ENCODE measurements at places on chromosomes 16 and 17. TPM values are rescaled to one million over a fixed set of nuclear protein-coding genes. Genes with fewer than 3 reads are reported as not detected.

DNA sequence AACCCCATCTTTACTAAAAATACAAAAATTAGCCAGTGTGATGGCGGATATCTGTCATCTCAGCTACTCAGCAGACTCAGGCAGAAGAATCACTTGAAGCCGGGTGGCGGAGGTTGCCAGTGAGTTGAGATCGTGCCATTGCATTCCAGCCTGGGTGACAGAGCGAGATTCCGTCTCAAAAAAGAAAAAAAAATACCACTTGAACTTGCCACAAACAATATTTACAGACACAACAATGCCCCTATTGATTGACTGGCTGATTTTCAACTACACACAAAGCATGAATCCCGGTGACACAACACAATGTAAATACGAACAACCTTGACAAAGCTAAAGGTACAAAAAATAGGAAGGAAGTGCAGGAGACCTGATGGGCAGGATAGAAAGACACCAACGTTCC is 49.3 kb downstream of the NXN start:
- no peaks in the 10 kb centered on the region for H3K27me3 ChIP-seq
- no peak overlapping the region for H3K4me3 ChIP-seq
- H3K36me3 ChIP-seq: no peaks in the 10 kb centered on the region
- no peak for DNase-seq
- H3K4me1 ChIP-seq: peaks cover 37% of the 10 kb centered on the region
- H3K27ac ChIP-seq: peak overlapping the region; percentile 15

DNA sequence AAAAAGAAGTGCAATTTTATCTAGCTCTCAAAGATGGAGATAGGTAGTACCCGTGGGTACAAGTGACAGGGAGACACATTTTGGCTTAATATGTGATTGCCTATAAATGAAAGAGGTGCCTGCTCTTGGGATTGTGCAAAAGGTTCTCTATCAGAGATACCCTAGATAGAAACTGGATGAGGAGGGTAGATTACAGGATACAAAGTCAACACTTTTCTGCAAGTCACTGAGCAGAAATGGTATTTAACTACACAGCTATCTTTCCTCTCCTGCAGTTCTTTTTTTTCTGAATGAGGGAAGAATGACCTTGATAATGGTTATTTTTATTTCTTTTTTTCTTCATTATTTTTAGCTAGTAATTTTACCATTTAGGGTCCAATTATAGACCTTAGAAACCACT is 67.6 kb downstream of the MMD start:
- no peaks in the 10 kb centered on the region for H3K36me3 ChIP-seq
- H3K27me3 ChIP-seq: no peaks in the 10 kb centered on the region
- DNase-seq: no peak

DNA sequence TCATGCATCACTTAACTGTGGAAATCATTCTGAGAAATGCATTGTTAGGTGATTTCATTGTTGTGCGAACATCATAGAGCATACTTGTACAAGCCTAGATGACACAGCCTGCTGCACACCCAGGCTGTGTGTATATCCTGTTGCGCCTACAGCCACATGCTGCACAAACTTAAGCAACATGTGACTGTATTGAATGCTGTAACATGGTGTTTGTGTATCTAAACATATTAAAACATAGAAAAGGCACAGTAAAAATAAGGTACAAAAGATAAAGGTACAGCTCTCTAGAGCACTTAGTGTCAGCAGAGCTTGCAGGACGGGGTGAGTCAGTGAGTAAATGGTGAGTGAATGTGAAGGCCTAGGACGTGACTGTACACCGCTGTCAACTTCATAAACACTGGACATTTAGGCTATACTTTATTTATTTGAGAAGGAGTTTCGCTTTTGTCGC is 11.9 kb downstream of the FOXK2 start:
- H3K4me3 ChIP-seq: no peak overlapping the region
- H3K4me1 ChIP-seq: peaks cover 64% of the 10 kb centered on the region
- no peak for DNase-seq
- H3K36me3 ChIP-seq: no peaks in the 10 kb centered on the region
- peak overlapping the region; percentile 46 for H3K27ac ChIP-seq

The PRSS36 gene
- total RNA-seq: 1.4 TPM

- DNase-seq: no peak
- no peaks in the 10 kb centered on the region for H3K27me3 ChIP-seq
- H3K36me3 ChIP-seq: no peaks in the 10 kb centered on the region
- no peak overlapping the region for H3K4me3 ChIP-seq
- H3K27ac ChIP-seq: peak overlapping the region; percentile 84
These were observed 157.2 kb downstream of the RAB11FIP4 start for GRCh38 chr17:31548709-31549108.

GRCh38 chr17:47188271-47188875 is 722 bp downstream of the CDC27 start:
- H3K4me1 ChIP-seq: peaks cover 26% of the 10 kb centered on the region
- peak overlapping the region; percentile 86 for H3K4me3 ChIP-seq
- no peaks in the 10 kb centered on the region for H3K36me3 ChIP-seq
- H3K27me3 ChIP-seq: no peaks in the 10 kb centered on the region
- H3K27ac ChIP-seq: peak overlapping the region; percentile 95
- no peak for DNase-seq

GRCh38 chr16:11078812-11079459 is 134.6 kb downstream of the CLEC16A start:
- peaks cover 11% of the 10 kb centered on the region for H3K4me1 ChIP-seq
- no peak for DNase-seq
- no peak overlapping the region for H3K27ac ChIP-seq
- H3K4me3 ChIP-seq: no peak overlapping the region

GRCh38 chr16:47574091-47575054 is 113.2 kb downstream of the PHKB start:
- no peaks in the 10 kb centered on the region for H3K36me3 ChIP-seq
- H3K4me1 ChIP-seq: no peaks in the 10 kb centered on the region
- no peak for DNase-seq
- no peak overlapping the region for H3K4me3 ChIP-seq

DNA sequence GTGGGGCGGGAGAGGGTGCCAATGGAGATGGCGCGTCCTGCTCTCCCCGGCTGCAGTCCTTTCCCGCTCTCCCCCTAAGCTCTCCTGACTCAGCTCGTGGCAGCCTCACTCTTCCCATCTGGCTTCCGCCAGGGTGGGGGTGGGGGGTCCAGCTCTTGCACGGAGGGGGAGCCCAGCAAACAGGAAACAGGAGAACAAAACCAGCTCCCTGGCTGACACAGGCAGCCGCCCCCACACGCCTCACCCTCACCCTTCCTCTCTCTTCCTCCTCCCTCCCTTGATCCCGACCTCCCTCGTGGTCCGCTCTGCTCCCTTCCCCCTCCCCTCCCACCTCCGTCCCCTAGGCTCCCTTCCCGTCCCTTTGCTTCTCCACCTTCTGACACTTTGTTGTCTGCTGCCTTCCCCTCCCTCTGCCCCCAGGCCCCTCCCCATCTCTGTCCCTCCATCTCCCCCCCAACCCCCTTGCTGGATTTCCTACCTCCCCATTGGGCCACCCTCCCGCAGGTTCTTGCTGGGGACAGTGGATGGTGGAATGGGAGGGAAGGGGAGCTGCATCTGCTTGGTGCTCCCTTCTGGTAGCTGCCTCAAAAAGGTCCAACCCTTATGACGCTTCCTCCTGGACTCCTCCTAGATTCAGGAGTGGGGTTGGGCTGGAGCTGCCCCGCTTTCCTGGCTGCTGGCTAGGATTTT is 23.7 kb downstream of the ARHGAP23 start:
- H3K36me3 ChIP-seq: no peaks in the 10 kb centered on the region
- H3K4me1 ChIP-seq: peaks cover 63% of the 10 kb centered on the region
- peak overlapping the region; percentile 19 for H3K4me3 ChIP-seq
- H3K27me3 ChIP-seq: no peaks in the 10 kb centered on the region
- H3K27ac ChIP-seq: peak overlapping the region; percentile 87

The AOC3 gene
- 111 TPM for total RNA-seq

DNA sequence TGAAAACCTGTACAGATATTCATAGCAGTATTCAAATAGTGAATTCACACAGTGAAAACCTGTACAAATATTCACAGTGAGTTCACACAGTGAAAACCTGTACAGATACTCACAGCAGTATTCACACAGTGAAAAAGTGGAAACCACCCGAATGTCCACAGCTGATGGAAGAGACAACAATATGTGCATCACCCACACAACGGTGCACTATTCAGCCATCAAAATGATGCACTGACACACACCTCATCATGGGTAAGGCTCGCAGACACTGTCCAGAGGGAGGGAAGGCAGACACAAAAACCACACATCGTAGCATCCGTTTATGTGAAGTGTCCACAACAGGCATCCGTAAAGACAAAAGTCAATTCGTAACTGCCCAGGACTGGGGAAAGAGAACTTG is 100.9 kb downstream of the VPS53 start:
- H3K27ac ChIP-seq: no peak overlapping the region
- no peak overlapping the region for H3K4me3 ChIP-seq
- no peak for DNase-seq
- no peaks in the 10 kb centered on the region for H3K4me1 ChIP-seq
- peaks cover 17% of the 10 kb centered on the region for H3K36me3 ChIP-seq

DNA sequence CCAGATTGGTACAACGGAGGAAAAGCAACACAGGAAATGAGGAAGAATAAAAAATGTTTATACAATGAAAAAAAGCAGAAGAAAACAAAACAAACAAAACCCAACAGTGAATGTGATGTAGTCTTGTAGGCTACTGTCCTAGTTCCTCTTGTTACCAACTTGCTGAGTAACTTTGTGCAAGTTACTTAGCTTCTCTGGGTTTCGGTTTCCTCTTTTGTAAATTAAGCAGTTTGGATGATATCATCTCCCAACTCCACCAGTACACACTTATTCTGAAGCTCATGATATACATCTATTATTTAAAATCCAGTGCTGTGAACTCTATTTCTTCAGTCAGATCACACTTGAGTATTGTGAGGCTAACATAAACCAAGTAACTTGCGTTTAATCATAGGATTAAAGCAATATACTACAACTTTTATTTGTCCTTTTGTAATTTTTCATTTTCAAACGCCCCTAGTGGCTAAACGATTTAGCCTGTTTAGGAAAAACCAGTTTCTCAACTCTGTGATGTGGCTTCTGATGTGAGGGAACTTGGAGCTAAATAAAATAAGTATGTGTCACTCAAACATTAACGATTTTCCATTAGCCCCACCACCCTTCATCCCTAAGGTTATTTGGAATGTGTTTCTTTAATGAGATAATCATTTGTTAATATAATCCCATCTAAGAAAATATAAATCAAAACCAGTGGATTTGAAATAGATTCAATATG is 1.4 kb upstream of the UNK start:
- peak overlapping the region; percentile 100 for H3K27ac ChIP-seq
- peaks cover 7% of the 10 kb centered on the region for H3K36me3 ChIP-seq
- no peaks in the 10 kb centered on the region for H3K27me3 ChIP-seq
- peaks cover 57% of the 10 kb centered on the region for H3K4me1 ChIP-seq

- H3K27ac ChIP-seq: no peak overlapping the region
- no peak overlapping the region for H3K4me3 ChIP-seq
- H3K27me3 ChIP-seq: no peaks in the 10 kb centered on the region
- no peaks in the 10 kb centered on the region for H3K4me1 ChIP-seq
- no peaks in the 10 kb centered on the region for H3K36me3 ChIP-seq
These were observed 296.6 kb downstream of the MAF start for GRCh38 chr16:79303959-79304387.

- H3K4me1 ChIP-seq: peaks cover 12% of the 10 kb centered on the region
- peak overlapping the region; percentile 82 for H3K4me3 ChIP-seq
- H3K36me3 ChIP-seq: no peaks in the 10 kb centered on the region
- H3K27ac ChIP-seq: peak overlapping the region; percentile 99
- H3K27me3 ChIP-seq: no peaks in the 10 kb centered on the region
- peak; percentile 57 for DNase-seq
These were observed 762 bp upstream of the RBL2 start for GRCh38 chr16:53433509-53433908.

- no peaks in the 10 kb centered on the region for H3K27me3 ChIP-seq
- DNase-seq: no peak
- H3K36me3 ChIP-seq: no peaks in the 10 kb centered on the region
- H3K4me1 ChIP-seq: no peaks in the 10 kb centered on the region
- H3K27ac ChIP-seq: no peak overlapping the region
- no peak overlapping the region for H3K4me3 ChIP-seq
These were observed 39.8 kb downstream of the RAB11FIP4 start for GRCh38 chr17:31431098-31431851.

DNA sequence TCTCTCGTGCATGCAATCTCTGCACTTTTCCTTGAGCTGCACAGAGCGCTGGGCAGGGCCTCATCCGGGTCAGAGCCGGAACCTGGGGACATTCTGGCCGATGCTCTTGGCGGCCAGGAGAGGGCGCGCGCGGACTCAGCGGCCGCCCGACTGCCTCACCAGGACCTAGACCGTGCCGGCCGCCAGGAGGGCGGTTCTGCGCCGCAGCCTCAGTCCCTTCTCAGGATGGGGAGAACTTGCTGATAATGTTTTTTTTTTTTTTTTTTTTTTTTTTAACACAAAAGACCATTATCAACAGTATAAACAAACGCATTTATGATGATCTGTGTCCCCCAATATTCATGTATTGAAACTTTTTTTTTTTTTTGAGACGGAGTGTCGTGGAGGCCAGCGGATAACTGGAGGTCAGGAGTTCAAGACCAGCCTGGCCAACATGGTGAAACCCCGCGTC is 8.1 kb upstream of the FLYWCH2 start:
- DNase-seq: peak; percentile 95
- peaks cover 4% of the 10 kb centered on the region for H3K4me1 ChIP-seq
- no peak overlapping the region for H3K27ac ChIP-seq
- no peaks in the 10 kb centered on the region for H3K27me3 ChIP-seq
- no peak overlapping the region for H3K4me3 ChIP-seq
- no peaks in the 10 kb centered on the region for H3K36me3 ChIP-seq

The HYDIN gene
- 14.6 TPM for total RNA-seq

- H3K4me3 ChIP-seq: no peak overlapping the region
- peaks cover 41% of the 10 kb centered on the region for H3K4me1 ChIP-seq
- no peaks in the 10 kb centered on the region for H3K27me3 ChIP-seq
These were observed 26.0 kb downstream of the DCUN1D3 start for GRCh38 chr16:20874088-20874581.

The KRTAP9-4 gene
- total RNA-seq: not detected

The SEC14L5 gene
- not detected for total RNA-seq

The SDR42E1 gene
- 5.0 TPM for total RNA-seq

DNA sequence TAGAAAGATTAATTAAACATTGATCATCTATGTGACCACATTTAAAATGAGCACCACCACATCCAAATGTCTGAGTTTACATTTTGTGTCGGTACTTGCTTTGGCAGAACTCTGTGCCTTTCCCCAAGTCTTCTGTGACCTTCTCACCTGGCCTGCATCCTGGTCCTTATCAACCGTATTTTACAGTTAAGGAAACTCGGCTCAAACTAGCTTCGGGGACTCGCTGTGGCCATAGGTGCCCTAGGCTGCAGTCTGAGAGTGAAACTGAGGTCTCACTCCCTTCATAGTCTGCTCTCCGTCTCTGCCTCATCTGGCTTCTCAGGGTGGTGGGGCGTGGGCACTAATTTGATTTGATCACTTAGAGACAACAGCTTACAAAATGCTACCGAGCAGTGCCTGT is 555.5 kb downstream of the WWOX start:
- H3K4me3 ChIP-seq: no peak overlapping the region
- no peaks in the 10 kb centered on the region for H3K36me3 ChIP-seq
- no peaks in the 10 kb centered on the region for H3K27me3 ChIP-seq
- no peaks in the 10 kb centered on the region for H3K4me1 ChIP-seq
- no peak overlapping the region for H3K27ac ChIP-seq
- DNase-seq: no peak
